ENCODE measurements at places on chromosomes 11 and 22.

DNA sequence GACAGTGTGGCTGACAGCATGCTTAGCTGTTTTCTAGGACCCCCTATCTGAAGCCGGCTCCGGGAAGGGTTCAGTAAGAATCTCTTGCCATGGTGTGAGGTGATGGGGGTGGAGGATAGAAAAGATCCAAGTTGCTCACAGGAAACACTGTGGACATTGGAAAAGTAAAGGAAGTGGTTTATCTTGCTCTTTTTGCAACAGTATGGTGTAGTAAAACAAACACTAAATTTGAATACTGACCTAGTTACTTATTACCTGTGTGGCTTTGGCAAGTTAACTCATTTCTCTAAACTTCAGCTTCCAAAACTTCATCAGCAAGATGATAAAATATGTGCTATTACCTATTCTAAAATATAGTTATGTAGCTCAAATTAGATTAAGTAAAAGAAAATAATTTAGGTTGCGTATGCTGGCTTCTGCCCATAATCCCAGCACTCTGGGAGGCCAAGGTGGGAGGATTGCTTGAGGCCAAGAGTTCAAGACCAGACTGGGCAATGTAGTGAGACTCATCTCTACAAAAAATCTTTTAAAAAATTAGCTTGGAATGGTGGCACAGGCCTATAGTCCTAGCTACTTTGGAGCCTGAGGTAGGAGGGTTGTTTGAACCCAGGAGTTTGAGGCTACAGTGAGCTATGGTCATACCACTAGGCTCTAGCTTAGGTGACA is 51.6 kb upstream of the APOA1 start:
- DNase-seq, result no peak

DNA sequence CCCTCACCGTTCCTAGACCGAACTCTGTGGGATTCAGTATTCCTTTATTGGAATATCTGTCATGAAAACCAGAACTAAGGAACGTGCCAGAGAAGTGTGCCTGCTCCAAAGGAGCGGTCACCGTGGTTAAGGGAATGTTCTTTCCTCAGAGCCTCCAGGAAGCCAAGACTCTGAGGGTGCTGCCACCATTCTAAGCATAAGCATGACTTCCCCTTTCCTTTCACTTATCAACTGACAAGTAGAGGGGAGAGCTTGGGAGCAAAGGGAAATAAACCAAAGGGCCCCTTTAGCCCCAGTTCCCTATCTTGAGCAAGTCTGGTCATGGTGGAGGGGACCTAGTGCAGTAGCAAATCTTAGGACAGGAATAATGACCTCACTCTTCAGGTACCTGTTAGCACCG is 26.8 kb downstream of the CTR9 start:
- DNase-seq, result no peak

DNA sequence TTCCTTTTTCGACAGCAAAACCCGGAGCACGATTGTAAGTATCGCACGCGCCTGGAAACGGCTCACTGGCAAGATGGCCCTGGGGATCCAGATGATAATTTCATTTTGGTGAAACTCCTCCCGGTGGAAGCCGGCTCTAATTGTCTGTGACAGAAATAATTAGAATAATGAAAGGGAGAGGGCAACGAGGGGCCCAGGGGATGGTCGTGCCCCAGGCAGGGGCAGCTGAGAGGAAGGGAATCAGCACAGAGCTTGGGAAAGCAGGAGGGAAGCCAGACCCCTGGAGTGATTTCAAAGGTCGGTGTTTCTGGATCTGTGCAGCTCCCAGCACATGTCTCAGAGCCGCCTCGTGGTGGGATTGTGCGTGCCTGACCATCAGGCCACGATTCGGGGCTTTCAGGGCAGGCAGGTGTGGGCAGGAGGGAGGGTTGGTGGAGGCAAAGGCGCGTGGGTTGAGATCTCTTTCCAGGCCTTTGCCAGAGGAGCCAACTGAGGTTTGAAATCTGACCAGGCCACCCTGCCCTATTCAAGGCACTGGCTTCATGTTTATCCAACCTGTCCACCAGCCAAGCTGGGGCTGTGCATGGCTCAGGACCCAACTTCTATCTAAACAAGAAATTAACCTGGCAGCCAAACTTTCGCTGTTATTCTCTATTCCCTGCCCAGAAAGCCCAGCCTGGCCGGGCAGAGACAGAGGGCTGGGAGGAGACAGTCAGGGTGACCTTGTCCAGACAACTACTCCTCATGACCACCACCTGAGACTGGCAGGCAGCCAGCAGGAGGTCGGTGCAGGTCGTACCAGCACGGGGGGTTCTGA is 27.8 kb downstream of the ANO1 start:
- DNase-seq, result no peak

GRCh38 chr11:17936790-17937189 is 76.1 kb downstream of the SERGEF start:
- DNase-seq, result no peak

- DNase-seq, result no peak
Measured at GRCh38 chr11:11731311-11732083, 109.7 kb upstream of the GALNT18 start.

DNA sequence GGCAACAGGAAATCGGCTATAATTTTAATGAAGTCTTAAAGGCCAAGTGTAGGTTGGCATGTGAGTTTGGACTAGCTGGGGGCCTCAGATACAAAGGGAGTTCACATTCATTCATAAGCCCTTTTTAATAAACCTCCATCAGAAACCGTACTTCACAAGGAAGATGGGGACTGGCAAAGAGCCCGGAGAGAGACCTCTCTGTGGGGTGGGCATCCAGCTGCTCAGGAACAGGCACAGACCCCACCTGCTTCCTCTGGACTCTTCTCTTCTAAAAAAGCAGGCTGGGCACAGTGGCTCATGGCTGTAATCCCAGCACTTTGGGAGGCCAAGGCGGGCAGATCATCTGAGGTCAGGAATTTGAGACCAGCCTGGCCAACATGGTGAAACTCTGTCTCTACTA is 3.9 kb upstream of the ARFGAP3 start:
- no peak for DNase-seq

DNA sequence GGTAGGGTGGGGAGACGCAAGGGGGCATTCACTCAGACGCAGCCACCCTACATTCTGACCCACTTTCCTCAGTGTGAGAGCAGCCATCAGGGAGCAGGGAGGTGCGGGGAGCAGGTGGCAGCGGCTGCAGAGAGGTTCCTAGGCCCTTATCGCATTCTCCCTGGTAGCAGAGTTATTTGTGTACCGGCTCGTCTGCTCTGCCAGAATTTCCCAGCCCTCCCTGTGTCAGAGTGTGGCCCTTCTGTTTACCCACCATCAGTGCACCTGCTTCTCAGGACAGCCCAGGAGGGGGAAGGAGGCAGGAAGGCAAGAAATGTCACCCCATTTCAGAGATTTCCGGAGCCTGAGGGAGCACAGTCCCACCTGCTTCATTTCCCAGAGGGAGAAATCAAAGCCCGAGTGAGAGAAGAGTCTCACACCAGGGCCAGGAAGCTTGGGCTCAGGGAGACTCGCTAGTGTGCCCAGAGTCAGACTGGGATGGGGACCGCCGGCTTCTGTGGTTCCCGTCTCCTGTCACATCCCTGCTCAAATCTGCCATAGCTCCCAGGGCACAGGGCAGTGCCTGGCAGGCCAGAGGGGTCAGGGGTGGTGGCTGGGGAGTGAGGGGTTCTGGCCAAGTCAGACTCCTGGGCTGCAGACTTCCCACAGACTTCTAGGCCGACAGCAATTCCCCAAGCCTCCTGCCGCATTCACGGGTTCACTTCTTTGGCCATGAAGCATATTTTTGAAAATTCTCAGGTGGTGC is 49.7 kb downstream of the ARRB1 start:
- DNase-seq, result no peak
